ENCODE measurements at places on chromosomes 7 and 10.

DNA sequence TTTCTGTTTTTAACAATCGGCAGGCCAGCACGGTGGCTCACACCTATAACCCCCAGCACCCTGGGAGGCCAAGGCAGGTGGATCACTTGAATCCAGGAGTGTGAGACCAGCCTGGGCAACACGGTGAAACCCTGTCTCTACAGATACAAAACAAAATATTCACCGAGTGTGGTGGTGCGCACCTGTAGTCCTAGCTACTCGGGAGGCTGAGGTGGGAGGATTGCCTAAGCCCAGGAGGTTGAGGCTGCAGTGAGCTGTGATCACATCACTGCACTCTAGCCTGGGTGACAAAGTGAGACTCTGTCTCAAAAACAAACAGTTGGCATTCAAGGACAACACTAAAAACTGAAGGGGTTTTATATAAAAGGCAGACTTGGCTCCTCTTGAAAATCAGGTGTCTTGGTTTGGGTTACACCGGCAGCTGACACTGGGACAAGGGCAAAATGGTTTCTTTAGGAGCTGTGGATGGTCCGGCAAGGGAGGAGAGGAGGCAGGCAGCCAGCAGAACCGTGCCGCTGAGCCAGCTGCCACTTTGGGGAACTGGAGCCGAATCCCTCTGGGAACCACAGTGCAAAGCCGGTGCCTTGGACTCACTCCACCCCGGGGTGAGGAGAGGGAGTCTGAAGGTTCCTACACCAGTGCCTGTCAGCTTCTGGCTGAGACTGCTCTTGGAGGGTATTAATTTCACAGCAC, 52.6 kb downstream of the CHST3 start:
- no peak for DNase-seq

DNA sequence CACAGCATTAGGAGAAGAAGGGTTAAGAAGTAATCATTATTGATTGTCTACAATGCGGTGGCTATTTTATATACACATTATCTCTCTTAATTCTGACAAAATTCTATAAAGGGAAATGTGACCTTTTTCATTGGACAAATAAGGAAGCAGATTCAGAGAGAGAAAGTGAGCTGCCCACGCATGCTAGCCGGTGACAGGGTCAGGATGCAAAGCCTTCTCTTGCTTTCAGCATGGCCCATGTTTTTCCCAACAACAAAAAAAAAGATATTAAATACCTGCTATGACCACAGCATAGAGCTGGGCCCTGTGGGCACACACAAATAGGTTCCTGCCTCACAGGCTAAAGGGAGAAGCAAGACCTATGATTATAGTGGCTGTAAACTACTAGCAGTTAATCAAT, 66.8 kb downstream of the PPP1R3C start:
- DNase-seq: no peak

DNA sequence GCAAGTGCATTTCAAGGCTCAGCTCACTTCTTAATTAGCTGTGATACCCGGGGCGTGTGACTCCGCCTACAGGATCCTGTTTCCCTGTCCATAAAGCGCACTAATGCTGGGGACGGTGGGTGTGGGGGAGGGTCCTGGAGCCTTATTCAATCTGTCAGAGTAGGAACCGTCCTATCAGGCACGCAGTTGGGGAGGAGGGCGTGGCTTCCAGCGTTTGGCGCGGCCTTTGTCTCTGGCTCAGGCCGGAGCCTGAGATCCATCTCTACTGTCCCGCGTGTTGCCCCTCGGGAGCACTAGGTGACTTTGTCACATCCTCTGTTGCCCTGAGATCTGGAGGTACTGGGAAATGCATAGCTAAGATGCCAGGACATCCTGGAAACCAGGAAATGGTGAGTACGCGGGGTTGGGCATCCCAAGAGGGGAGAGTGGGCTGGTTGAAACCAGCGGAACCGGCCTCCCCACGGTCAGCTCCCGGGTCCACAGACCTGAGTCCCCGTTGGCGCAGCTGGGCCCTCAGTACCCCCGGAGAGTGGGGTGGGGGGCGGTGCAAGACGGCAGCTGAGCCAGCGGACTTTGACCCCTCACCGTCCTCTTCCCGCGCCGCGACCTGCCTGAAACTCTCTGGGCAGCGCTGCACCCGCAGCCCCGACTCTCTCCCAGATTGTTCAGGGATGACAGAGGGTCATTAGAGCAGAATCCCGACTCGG, 104.4 kb upstream of the ZNF92 start:
- DNase-seq: no peak

DNA sequence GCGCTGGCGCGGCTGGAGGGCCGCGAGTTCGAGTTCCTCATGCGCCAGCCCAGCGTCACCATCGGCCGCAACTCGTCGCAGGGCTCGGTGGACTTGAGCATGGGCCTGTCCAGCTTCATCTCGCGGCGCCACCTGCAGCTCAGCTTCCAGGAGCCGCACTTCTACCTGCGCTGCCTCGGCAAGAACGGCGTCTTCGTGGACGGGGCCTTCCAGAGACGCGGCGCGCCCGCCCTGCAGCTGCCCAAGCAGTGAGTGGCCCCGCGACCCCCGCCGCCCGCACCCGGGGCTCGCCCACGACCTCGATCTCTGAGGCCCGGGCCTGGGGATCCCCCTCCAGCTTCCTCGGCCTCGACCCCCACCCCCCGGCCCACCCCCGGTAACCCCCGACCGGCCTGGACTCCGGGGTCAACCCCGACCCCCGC, 537 bp downstream of the FOXK1 start:
- DNase-seq: no peak

DNA sequence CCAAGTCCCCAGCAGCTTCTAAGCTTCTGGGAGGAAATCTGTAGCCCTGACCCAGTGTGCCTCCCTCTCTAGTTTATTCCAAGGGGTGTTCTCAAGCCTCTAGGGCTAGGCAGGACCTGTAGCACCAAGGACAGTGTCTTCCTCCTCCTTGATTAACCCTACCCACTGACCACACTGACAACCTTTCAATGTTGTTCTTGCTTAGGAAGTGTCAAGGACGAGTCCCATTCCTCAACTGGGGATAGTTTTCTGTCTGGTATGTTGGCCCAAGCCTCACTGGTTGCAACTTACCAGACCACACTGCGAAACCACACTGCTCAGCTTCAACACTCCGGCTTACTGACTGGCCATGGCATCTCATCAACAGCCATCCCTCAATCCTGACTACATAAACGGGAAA, 100.0 kb downstream of the RNF216 start:
- DNase-seq: no peak

GRCh38 chr10:103983367-103983911, 16.5 kb downstream of the SLK start:
- DNase-seq: no peak

DNA sequence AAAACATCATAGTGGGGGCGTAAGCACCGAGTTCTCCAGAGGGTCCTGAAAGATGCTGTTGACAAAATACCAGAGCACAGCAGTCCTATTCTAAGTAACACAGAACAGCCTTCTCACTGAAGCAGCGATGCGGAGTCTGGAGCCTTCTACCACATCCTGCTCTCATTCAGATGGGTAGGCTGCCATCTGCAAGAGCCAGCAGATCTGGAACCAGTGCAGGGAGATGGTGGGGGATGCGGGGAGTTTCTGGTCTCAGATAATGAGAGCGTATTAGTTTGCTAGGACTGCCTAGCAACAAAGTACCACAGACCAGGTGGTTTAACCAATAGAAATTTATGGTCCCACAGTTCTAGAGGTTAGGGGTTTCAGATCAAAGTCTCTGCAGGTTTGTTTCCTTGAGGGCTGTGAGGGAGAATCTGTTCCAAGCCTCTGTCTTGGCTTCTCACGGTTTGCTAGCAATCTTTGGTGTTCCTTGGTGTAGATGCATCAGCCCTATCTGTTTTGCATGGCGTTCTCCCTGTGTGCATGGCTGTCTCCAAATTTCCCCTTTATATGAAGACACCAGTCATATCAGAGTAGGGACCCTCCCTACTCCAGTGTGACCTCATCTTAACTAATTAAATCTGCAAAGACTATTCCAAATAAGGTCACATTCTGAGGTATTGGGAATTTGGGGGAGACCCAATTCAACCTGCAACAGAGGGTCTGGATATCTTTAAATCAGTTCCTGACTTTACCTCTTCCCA, 52.0 kb upstream of the STEAP1B start:
- no peak for DNase-seq

DNA sequence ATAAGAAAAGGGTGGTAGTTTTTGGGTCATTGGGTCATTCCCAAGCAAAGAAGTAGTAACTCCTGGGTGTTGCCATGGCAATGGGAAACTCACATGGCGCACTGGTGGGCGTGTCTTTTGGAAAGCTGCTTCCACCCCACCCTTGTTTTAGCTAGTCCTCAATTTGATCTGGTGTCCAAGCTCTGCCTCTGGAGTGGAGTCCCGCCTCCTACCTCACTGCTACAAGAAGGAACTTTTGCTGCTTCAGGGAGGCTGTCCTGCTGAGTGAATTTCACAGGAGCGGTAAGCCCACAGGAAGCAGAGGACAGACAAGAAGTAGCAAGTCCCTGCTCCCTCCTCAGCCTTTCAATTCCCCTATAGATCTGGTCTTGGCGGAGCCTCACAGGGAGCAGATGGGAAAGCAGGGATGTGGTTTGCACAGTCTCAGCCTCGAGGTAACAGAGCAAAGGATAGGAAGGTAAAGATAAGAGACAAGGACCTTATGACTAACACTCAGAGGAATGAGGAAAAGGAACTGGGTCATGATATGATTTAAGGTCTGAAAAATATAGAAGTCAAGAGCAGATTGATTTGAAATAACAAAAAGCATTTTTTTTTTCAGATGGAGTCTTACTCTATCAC, 700.3 kb downstream of the TNS3 start:
- DNase-seq: no peak

DNA sequence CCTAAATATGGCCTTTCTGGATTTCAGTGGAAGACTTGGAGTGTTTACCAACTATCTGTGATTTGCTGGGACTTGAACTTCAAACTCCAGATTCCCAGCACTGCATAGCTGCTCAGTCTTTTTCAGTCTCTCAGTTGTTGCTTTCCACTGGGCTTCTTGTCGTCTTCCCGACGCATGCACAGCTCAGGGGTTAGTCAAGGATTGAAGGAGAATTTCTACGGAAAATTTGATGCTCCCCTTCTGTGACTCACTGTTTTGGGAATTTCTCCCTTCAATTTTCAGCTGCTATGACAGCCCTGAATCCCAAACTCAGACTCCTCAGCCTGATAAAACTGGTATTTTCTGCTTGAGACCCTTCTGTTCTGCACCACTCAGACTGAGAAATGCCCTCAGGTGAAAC, 91.7 kb downstream of the CYP26A1 start:
- DNase-seq: no peak

GRCh38 chr10:117005026-117005526, at the start of gene SHTN1:
Gene SHTN1 (minus strand): TSS chr10:117005187. CDS start chr10:117005079, 108 bp downstream.
- DNase-seq: no peak

GRCh38 chr7:38282081-38282480, 8.6 kb upstream of the TARP start:
- no peak for DNase-seq

DNA sequence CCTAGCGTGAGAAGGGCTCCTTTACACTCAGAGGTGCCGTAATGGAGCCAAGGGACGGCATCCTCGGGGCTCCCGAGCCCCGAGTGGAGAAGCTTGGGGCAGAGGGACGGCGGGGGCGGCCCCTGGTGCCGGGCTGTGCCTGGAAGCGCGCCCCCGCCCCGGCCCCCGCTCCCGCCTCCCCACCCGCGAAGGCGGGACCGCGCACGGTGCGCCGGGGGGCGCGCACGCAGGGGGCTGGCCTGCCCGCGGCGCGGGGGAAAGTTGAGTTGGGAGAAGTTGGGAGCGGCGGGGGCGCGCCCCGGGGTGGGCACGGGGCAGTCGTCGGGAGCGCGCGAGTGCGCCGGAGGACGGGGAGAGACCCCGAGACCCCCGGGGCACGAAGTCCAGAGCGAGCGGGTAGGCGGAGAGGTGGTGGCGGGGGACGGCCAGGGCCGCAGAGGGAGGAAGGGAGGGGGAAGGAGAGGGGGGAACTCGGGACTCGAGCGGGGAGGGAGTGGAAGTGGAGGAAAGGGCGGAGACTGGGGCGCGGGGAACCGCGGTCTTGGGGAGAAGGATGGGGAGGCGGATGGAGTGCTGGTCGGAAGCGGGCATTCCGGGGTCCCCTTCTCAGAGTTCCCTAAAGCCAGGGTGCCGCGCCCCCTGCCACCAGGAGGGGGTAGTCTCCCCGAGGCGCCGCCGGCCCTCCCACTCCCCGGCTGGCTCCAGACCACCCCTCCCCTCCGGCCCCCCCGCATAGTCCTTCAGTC, at the start of gene SLC4A2:
Gene SLC4A2 (plus strand): TSS at position 223 of the 746 bp plus-strand sequence. CDS start 2,399 bp downstream, outside the sequence.
- peak; percentile 44 for DNase-seq

DNA sequence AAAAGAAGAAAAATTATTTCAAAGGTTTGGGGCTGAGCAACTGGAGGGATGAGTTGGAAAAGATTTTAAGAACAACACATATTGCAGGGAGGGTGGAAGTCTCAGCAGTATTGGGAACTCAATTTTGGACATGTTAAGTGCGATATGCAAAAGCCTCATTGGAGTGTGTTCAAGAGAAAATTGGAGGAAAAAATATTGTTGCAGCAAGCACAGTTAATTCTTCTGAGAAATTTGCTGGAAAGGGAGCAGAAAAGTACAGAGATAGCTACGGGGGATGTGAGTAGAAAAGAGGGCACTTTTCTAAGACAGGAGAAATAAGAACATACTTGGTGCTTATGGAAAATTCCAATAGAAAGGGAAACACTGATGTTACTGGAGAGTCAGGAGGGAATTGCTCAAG, 59.8 kb upstream of the MAGI2 start:
- DNase-seq: no peak

Data from stimulated activated CD8-positive, alpha-beta memory T cell treated with anti-CD3 and anti-CD28 coated beads, Interleukin-4, amount 100 ng/mL, for 4 hours (primary cell).